ENCODE measurements at places on chromosomes 5 and 9.

DNA sequence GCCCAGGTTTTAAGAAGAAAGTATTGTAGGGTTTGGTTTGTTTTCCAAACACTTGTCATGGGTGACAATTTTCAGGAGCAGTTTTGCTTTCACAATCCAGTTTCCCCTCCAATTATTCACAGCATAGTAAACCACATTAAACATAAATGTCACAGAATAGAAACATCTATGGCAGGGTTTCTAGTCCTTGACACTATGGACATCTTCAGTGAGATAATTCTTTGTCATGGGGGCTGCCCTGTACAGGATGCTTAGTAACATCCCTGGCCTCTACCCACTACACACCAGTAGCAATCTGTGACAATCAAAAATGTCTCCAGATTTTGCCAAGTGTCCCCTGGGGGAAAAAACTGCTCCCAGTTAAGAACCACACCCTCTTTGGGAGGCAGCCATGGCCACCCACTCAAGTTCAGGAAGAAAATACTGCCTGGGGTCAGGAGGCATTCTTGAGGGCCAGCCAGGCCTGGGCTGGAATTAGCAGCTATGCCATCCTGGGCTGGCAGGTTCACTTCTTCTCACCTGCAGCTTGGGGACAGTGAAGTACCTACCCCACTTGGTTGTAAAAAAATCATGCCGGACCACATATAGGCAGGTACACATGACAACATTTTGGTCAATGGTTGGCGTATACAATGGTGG, 116.3 kb downstream of the HSD17B3 start:
- no peak for DNase-seq

DNA sequence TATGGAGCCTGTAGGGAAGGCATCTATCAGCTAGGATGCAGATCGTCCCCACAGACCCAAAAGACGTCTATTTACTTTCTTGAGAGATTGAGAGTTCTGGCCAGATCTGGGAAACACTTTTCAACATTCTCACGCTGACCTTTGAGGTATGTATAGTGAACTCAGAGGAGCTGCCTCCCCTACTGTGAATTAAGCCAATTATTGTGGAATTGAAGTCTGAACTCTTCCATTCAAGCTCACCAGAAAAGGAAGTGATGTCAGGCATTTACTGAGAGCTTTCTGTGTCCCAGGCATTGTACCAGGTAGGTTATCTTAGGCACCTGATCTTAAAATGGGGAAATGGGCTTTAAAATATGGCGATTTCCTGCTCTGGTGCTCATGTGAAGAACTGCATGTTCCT, 136.5 kb downstream of the SV2C start:
- no peak for DNase-seq

DNA sequence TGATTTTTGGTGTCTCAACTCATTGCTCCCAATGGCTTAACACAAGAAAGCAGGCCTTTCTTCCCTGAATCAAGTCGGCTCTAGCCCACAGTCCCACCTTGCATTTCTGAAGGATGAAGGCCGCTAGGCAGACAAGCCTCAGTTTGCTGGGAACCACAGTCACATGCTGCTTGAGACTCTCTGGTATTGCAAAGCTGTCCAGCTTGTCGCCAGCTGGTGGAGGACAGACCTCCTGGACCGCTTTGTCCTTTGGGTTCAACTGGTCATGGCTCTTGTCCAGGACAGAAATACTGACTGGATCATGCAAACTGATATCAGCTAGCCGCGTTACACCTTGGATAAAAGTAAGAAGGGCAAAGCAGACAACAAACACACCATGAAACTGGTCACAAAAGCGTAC, 23.1 kb downstream of the DDX31 start:
- no peak for DNase-seq

DNA sequence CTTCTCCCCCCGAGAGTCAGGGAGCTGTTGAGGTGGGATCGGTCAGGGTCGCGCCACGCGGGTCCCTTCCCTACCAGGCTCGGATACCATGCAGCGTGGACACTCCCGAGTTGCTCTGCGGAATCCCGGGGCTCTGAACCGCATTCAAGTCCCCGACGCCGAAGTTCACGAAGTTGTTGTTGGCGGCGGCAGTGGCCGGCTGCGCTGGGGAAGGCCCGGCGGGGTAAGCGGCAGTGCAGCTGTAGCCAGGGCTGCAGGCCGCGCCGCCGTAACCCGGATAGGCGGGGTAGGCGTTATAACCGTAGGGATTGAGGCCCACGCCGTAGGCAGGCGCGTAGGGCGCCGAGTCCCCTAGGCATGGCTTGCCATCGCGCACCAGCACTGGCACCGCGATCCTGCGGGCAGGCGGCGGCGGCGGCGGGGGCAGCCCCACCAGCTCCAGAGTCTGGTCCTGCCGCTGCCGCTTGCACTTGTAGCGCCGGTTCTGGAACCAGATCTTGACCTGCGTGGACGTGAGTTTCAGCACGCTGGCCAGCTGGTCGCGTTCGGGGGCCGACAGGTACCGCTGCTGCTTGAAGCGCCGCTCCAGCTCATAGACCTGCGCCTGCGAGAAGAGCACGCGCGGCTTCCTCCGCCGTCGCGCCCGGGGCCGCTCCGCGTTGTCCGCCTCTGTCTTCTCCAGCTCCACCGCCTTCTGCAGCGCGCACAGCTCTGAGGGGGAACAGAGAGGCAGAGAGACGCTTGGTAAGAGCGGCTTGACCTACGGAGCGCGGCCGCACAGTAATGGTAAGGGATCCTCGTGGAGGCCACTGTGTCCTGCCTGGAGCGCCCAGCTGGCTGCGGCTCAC, 2.3 kb downstream of the NKX2-5 start:
- no peak for DNase-seq

DNA sequence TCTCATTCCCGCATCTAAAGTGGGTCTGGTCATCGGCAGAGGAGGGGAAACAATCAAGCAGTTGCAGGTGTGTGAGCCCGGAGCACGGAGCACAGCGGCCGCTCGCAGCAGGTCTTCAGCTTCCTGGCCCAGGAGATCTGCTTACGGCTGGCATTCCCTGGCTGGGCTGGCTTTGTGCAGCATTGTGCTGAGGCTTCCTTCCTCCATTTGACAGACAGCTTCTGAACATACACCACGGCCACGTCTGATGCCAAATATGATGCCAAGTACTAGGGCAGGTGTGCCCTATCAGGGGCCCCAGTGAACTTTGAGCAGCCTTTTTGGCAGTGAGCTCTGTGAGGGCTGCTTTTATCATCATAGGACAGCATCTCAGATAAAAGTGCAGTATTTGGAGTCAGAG, 37.1 kb downstream of the FUBP3 start:
- DNase-seq = no peak

DNA sequence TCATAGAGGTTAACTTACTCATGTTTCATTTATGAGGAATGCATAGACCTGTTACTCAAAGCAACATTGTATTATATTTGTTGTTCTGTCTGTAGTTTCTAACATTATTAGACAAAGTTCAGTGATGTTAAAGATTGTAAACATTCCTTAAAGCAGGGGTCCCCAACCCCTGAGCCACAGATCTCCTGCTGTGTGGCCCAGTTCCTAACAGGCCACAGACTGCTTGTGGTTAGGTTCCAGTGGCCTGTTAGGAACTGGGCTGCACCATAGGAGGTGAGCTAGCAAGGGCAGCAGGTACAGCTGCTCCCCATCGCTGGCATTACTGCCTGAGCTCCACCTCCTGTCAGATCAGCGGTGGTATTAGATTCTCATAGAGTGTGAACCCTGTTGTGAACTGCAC, 181.1 kb downstream of the KDM4C start:
- DNase-seq = no peak

DNA sequence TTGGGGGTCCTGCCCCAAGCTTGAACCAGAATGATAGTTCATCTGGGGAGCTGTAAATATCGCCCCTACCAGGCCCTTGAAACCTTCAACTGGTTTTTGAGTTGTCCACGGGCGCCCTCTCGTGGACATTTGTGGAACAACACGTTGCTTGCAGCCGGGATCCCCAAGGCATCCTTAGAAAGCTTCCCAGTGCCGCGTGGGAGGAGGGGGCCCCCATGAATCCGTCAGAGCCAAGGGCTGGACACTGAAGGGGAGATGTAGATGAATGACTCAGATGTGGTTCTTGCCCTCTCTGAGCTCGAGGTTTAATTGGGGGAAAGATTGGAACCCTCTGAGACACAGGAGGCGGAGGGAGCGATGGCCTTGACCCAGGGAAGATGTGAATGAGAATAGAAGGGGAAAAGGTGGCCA, 31.8 kb upstream of the ORM1 start:
- DNase-seq = peak; percentile 73

DNA sequence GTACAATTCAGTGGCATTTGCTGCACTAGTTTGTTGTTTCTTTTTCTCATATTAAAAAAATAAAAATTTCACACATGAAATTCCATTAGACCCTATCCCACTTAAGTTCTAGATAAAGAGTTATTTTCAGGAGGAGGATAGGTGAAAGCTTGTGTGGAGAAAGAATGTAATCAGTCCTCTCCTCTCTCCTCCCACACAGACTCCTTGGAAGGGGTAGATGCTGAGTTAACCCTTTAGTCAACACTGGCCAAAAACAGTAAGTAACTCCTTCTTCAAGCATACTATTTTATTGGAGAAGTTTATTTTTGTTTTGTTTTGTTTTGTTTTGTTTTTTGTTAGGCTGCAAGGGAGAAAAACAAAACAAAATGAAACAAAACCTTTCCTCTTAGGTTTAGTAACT, 30.6 kb upstream of the LMNB1 start:
- DNase-seq = no peak

DNA sequence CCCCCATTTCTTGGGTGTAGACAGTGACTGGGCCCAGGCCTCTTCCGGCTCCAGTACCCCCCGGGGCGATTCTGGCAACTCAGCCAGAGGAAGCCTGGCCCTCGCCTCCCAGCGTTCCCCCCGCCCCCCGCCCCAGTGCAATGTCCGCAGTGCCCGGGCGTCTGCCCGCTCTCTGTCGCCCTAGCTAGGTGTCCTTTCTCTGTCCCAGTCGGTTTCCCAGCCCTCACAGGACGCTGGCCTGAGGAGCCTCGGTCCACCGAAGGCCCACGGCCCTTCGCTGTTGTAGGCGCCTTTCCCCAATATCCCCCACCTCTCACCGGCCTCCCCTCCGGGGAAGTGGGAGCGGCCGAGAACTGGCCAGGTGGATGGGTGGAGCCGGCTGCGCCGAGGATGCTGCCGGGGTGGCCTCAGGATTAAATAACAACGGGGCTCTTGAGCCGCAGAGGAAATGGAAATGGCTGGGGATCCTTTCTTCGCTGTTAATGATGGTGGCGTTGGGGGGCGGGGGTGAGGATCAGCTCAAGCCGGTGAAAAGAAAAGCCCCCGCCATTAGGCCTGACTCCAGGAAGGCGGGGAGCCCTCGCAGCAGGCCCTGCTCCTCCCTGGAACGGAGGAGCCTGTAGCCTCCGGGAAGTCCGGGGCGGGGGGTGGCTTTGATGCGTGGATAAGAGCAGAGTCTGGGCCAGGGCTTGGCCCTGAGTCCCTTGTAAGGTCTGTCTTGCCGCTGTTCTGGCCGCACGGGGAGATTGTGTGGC, 1.1 kb upstream of the SPRY4 start:
- no peak for DNase-seq

DNA sequence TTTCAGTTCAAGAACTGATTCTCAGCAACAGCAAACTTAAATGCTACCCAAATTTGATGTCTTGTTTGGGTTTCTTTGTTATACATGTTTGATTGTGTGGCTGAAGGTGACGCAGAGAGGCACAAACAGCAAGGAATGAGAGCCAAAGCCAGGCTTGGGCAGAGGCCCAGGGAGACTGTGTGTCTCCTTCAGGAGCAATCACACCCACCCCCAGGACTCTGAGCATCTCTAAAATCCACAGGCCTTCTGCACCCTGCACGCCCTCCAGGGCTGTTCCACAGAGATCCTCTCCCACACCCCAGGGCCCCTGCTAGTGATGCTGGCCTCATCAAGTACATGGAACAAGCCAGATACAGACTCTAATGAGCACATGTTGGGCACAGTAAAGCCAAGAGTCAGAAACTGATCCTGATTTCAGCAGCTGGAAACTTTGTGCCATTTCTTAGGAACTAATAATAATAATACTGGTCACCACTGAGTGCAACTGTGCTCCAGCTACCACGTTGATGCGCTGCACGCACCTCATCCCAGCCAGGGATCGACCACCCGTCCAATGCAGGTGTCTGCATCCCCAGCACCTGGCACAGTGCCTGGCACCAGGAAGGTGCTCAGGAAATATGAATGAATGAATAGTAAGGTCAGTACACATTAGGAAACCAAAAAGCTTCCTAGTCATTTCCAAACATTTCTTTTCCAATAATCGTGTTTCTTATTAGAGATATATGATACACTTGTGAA, 54.6 kb upstream of the TCF7 start:
- no peak for DNase-seq
